ENCODE measurements at places on chromosomes 6 and 20.
A peak's percentile ranks its signal among the peaks of the same experiment; 100 is the strongest.

DNA sequence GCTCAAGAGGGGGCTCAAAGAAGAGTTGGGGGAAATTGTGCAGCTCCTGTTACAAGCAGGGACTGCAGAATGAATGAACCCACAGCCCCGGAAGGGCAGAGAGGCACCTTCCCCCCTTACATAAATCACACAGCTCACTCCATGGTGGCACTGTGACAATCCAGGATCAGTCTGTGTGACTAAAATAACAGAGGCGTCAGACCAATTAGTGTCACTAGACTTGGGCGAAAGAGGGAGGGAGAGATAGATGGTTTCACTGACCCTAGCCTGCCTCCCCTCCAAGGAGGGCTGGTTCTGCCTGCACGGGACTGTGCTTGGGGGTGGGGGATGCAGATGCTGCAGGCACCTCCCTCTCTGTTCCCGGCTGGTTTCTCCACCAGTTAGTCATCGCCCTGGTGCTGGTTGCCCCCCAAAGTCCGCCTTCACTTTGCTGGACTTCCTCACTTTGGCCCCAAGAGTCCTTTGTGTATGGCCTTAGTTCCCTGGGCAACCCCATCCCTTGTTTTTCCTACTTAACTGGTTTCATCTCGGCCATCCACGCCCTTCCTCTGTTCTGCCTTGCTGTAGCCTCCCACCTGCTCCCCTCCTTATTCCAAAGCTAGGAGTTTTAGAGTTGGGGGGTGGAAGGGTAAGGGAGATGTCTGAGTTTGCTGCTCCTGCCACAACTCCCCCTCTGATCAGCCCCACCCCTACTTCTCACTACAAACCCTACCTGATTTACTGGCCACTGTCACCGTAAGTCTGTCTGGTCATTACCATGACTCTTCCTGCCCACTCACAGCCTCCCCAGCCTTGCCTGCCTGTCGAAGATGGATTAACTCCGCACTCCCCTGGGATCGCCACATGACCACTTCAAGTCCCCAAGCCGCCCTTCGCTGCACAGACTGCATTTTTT lies 17.7 kb downstream of the CCDC167 start:
- DNase-seq: no peak

DNA sequence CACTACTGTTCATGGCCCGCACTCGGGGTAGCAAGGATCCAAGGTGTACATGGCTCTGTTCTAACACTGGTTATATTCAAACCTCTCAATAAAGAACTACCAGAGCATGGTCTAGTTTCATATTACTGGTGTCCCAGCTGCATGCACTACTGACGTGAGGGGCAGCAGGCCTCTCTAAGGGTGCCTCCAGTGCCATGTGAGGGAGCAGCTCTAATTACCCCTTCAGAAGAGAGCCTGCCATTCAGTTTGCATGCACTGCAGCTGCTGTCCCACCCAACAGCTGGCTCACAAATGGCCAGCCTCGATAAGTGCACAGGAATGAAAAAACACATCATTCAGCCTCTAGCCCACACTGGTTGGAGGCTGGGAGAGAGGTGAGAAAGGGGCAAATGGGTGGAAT lies 85.2 kb downstream of the SMLR1 start:
- no peak for DNase-seq

- DNase-seq: peak; percentile 63
Measured at GRCh38 chr6:113306552-113307145, 550.5 kb upstream of the MARCKS start.

- peak; percentile 41 for DNase-seq
Measured at GRCh38 chr6:5205877-5206850, 54.6 kb downstream of the LYRM4 start.

GRCh38 chr20:11849270-11849915 lies 68.3 kb upstream of the BTBD3 start:
- no peak for DNase-seq

DNA sequence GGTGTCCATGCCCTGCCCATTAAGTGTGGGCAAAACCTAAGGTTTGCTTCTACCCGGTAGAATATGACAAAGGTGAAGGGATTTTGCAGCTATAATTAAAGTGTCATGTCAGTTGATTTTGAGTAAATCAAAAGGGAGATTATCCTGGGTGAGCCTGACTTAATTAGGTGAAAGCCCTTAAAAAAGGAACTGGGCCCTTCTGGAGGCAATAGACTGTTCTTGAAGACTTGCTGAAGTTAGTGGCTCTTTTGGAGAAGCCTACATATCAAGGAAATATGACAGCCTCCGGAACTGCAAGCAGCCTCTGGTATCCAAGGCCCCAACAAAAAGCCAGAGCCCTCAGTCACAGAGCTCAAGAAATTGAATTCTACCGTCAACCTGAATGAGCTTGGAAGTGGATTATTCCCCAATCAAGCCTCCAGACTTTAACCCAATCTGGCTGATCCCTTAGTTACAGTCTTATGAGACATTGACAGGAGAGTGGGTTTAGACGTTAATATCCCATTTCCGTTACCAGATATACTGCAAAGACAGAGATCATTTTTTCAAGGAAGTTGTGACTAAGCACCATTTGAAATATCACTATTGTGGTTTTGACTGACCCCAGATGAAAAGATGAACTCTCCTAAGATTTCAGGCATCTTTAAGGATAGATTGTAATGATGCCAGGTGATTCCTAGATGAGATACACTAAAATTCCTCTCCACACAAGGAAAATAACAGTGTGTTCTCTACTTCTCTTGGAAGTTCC lies 303.4 kb downstream of the PLCB1 start:
- no peak for DNase-seq

- no peak for DNase-seq
Measured at GRCh38 chr20:4794846-4795245, 73.1 kb downstream of the PRND start.

DNA sequence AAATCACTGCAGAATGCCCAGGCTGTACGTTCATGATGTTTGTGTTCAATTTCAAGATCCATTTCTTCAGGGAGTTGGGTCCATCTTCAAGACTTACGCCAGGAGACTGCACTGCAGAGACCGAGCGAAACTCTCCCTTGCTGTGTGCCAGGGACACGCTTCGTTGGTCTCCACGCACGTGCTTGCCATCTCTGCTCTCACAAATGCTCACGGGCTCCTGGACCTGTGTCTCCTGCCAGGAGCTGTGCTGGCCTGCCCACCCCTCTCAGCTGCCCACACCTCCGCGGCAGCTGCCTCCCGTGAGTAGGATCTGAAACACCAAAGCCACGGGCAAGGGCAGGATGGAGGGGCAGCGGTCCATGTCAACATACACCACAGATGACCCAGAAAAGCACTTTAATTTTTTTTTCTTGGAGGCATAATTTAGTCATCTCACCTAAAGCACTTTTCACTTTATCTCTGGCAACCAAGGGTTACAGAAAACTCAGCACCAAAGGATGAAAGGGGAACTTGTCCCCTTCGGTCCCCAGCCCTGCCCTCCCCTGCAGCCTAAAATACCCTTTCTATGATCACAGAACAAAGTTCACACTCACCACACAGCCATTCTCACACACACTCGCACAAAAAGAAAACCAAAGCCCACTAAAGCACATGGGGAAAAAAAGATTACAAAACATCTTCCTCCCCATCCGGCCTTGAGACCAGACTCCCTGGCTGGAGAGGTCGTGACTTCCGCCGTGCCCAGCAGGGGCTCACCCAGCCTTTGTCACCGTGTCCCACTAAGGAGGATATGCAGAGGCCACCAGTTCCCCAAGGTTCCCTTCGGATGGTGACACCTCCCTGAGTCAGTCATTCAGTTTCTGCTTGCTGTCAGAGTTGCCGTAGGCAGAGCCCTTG lies 137.9 kb downstream of the AGPAT4 start:
- peak; percentile 59 for DNase-seq

GRCh38 chr20:34705397-34706301 lies 1.5 kb downstream of the TP53INP2 start:
- peak; percentile 50 for DNase-seq

- DNase-seq: no peak
Measured at GRCh38 chr6:154731296-154732218, 1.7 kb upstream of the SCAF8 start.

GRCh38 chr6:157715728-157716164 lies 107.3 kb upstream of the SNX9 start:
- no peak for DNase-seq

- DNase-seq: no peak
Measured at GRCh38 chr6:137033828-137034227, 10.9 kb downstream of the IL20RA start.

DNA sequence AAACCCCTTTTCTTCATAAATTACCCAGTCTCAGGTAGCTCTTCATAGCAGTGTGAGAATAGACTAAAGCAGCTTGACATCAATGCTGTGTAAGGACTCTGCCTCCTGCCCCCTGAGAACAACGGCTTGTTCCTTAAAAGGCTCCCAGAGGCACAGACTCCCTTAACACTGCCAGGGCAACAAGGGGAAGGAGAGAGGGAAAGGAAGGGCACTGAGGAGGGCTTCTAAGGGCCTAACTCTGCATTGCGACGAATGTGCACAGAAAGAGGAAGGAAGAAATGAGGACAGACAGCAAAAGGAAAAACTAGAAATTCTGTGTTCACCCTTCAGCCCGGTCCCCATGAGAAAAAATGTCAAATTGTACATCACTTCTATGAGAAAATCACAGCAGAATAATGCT lies 74.0 kb downstream of the AGPAT4 start:
- DNase-seq: peak; percentile 23

GRCh38 chr6:135604035-135604860 lies 106.7 kb upstream of the AHI1 start:
- no peak for DNase-seq

DNA sequence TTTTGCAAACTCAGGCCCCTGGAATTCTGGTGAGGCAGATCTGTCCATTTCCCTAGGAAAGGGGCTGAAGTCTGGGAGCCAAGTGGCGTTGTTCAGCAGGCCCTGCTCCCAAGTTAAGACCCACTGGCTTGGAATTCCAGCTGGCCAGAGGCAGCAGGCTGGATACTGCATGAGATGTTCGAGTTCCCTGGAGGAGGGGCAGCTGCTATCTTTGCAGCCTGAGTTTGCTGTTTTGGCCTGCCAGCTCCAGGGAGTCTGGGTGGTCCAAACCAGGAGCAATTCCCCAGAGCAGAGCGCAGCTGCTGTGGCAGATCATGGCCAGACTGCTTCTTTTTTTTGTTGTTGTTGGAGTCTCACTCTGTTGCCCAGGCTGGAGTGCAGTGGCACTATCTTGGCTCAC lies 18.2 kb upstream of the PGK2 start:
- DNase-seq: no peak

GRCh38 chr6:137973201-137973600 lies 106.1 kb downstream of the TNFAIP3 start:
- no peak for DNase-seq

DNA sequence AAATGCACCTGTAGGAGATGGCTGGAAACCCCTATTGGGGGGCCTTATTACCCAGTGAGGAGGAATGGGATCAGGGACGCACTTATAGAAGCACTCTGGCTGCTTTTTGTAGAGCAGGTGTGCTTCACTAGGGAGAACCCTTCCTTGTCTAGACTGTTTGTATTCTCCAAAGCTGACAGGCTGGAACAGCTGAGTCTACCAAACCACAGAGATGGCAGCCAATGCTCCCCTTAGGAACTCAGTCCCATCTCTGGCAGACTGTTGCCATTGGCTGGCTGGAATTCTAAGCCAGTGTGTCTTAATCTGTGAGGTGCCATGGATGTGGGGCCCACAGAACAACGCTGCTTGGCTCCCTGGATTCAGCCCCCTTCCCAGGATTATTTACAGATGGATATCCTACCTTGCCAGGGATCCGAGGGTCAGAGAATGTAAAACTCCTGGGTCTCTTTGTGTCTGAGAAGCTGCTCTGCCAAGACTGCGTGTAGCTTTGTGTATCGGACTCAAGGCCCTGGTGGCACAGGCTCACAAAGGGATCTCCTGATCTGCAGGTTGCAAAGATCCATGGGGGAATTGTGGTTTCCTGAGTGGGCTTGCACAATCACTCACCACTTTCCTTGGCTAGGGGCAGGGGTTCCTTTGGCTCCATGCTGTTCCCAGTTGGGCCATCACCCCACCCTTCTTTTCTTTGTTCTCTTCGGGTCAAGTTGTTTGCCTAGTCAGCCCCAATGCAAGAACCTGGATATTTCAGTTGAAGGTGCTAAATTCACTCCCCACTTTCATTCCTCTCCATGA lies 26.1 kb downstream of the C6orf52 start:
- no peak for DNase-seq

DNA sequence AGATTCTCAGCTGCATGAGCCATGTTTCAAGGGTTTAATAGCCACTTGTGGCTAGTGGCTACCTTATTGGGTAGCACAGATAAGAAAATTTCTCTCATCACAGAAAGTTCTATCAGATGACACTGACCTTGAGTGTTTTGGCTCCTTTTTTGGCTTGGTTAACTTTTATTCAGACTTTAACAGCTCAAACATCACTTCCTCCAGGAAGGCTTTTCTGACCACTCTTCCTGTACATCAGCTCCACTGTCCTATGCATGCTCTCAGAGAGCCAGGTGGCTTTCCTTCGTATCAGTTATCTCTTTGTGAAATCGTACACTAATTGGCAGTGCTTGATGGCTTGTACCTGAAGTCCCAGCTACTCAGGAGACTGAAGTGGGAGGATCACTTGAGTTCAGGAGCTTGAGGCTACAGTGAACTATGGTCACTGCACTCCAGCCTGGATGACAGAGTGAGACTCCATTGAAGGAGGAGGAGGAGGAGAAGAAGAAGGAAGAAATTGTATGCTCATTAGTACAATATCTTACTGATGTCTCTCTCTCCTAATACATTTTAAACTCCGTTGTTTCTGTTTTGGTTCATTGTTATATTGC lies 10.7 kb downstream of the MAFB start:
- DNase-seq: no peak

DNA sequence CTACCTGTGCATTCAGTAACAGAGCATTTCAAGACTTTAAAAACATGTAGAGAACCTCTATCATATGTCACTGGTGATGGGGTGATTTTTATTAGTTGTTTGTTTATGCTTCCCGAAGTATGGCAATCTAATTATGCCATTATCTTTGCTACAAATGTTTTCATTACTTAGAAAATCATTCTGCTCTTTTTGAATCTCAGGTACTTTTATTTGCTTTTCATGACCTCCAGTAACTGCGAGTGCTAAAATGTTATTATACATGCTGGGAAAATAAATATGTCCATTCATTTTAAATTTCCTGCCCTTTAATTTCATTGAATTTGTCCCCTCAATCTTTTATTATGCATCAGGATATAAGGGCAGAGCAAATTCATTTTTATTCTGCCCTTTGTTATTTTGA lies 515.7 kb downstream of the NKAIN2 start:
- DNase-seq: no peak

- no peak for DNase-seq
Measured at GRCh38 chr20:61092251-61092650, 159.8 kb upstream of the CDH4 start.

DNA sequence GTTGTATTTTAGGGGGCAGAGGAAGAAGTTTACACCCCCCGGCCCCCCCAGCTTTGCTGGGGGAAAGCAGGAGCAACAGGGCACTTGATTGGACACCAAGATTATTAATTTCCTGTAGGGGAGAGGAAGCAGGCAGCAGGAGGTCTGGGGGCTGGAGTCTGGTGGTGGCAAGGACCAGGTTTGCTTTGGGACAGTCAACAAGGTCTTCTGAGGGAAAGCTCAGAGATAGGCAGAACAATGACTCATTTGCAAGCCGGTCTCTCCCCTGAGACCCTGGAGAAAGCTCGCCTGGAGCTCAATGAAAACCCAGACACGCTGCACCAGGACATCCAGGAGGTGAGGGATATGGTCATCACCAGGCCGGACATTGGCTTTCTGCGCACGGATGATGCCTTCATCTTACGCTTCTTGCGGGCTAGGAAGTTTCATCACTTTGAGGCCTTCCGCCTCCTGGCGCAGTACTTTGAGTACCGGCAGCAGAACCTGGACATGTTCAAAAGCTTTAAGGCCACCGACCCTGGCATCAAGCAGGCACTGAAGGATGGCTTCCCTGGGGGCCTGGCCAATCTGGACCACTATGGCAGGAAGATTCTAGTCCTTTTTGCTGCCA lies 1.6 kb downstream of the CLVS2 start:
- no peak for DNase-seq

Measured in CD14-positive monocyte (primary cell).